ENCODE measurements at places on chromosomes 12 and 14. TPM values are rescaled to one million over a fixed set of nuclear protein-coding genes. Genes with fewer than 3 reads are reported as not detected.

- DNase-seq, result no peak
These were observed 309.2 kb downstream of the FOXG1 start for GRCh38 chr14:29075761-29076160.

Gene MYH6
- not detected for total RNA-seq

DNA sequence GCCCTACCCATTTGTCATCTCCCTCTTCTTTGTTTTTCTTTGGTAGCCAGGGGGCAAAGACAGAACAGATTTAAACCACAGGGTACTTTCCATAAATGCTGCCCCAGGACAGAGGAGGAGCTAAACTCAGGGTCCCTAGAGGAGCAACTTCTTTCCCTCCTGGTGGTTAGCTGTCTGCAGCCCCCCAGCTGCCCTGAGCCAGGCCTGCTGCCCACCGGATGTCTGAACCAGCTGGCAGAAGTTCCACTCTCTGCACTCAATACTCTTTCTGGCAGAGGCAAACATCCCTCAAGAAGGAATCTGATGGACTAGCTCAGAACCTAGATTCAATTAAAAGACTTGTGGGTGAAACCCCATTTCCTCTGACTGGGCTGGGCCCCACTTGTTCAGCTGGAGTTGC lies 10.7 kb downstream of the VDR start:
- DNase-seq, result no peak

Gene TAS2R43
- 0.42 TPM for total RNA-seq

Gene NXPH4
- not detected for total RNA-seq

Gene EXOC3L4
- 13.5 TPM for total RNA-seq

DNA sequence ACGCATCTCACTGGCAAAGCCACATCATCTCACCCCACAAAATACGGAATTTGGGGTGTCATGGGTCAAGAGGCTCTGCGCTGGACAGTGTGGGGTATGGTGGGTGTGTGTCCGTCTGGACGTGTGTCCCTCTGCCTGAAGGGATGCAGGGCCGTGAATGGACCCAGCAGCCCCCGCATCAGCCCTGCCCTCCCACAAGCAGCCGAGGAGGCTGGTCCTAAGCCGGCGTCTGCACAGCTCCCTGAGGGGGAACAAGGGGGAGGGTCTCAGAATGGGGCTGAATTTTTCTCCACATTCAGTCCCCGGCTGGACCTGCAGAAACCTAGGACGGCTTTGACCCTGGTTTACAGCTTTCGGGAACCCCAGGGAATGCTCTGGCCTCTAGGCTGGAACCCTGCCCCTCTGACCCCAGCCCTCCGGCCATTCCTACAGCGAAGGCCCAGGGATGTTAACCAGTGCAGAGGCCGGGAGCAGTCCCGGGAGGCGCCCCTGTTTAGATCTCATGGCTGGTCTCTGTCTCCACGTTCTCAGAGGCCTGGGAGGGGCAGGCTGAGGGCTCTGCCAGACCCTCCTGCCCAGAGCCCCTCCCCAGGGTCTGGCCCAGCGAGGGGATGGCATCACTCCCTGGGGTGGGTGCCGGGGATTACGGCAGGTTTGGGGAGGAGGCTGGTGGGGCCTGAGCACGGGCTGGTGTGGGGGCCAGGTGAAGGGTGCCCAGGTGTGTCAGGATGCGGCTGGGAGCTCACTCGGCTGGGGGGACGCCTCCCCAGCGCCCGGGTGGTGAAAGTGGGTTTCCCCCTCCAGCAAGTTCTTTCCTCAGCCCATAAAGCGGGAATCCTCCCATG lies 156.5 kb upstream of the C14orf180 start:
- DNase-seq, result no peak

Gene KITLG
- 34.2 TPM for total RNA-seq

GRCh38 chr14:56490379-56490778 lies 89.2 kb upstream of the TMEM260 start:
- no peak for DNase-seq

- no peak for DNase-seq
These were observed 511.4 kb downstream of the PCNX1 start for GRCh38 chr14:71418532-71419245.

DNA sequence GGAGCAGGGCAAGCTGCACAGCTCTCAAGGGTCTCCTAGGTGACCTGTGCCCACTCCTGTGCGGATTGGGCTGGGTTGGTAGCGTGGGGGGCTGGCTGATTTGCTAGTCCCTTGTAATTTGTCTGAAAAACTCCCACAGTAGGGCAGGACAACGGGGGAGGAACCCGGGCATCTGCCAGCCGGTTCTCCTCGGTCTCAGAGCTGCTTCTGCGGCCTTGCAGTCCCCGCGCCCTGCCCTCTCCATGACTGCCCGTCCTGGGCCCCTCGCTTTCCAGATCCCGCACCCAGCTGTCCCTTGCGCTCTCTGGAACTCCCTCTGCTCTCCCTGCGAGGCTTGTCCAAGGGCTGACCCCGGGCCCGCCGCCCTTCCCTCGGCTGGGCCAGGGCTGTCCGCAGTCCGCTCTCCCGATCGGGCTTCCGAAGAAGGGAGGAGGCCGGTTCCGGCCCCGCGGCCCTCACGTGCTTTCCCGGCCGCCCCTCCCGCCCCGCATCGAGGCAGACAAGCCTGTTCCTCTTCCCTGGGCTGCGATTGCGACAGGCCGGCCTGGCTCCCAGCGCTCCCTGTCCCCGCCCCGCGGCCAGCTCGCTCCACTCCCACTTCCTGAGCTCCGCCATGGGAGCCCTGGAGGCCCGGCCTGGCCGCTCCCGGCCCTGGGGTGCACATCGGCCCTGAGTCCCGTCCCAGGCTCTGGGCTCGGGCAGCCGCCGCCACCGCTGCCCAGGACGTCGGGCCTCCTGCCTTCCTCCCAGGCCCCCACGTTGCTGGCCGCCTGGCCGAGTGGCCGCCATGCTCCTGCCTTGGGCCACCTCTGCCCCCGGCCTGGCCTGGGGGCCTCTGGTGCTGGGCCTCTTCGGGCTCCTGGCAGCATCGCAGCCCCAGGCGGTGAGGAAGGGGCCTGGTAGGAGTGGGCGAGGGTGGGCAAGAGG lies at the start of gene LTBR:
Gene LTBR, plus strand, starts transcription at position 591 of the 927 bp plus-strand sequence. Its CDS starts 197 bp downstream, at position 788.
- DNase-seq, result peak; percentile 97

- DNase-seq, result no peak
These were observed 174.5 kb downstream of the TTC7B start for GRCh38 chr14:90641615-90642243.

Gene PRKAB1
- 111 TPM for total RNA-seq

- DNase-seq, result no peak
These were observed 50.7 kb upstream of the MAP1LC3B2 start for GRCh38 chr12:116508145-116509121.

Gene ACVR1B
- total RNA-seq, result 67.6 TPM

- peak; percentile 74 for DNase-seq
These were observed 22.4 kb downstream of the CALM1 start for GRCh38 chr14:90419200-90419599.

GRCh38 chr14:95831468-95831867 lies 45.2 kb upstream of the TUNAR start:
- no peak for DNase-seq

- DNase-seq, result no peak
These were observed 265.7 kb upstream of the MGAT4C start for GRCh38 chr12:86521870-86522269.

DNA sequence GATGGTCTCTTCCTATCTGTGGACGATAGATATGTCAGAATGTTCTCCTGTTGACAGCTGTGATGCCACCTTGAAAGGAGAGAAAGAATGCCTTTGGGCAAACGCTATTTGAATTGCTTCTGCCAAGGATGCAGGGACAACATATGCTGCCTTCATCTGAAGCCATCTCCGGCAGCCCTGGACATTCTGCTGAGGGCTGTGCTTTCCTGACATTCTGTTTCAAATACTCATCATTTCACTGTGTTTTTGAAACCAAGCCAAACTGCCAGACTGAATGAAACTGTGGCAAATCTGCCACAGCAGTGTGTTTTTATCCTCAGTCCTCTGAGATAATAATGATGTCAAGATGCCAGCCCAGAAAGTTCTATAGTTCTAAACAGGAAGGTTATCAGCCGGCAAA lies 85.8 kb upstream of the BCAT1 start:
- DNase-seq, result no peak

- no peak for DNase-seq
These were observed 307.3 kb downstream of the EGLN3 start for GRCh38 chr14:33643426-33644181.

DNA sequence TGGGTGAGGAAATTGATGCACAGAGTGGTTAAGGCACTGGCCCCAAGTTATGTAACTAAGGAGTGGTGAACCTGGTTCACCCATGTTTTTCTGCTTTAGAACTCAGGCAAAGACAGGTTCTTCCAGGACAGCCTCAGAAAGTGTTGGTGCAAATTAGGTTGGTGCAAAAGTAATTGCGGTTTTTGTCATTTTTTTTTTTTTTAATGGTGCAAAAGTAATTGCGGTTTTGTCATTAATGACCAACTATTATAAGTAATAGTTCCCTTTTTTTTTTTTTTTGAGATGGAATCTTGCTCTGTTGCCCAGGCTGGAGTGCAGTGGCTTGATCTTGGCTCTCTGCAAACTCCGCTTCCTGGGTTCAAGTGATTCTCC lies 5.2 kb upstream of the SSH1 start:
- no peak for DNase-seq

Gene MYF6
- not detected for total RNA-seq

Gene GRIP1
- total RNA-seq, result 3.5 TPM

Gene RPGRIP1
- total RNA-seq, result not detected

Gene ORMDL2
- total RNA-seq, result 64.5 TPM

Gene POLE
- 57.6 TPM for total RNA-seq

DNA sequence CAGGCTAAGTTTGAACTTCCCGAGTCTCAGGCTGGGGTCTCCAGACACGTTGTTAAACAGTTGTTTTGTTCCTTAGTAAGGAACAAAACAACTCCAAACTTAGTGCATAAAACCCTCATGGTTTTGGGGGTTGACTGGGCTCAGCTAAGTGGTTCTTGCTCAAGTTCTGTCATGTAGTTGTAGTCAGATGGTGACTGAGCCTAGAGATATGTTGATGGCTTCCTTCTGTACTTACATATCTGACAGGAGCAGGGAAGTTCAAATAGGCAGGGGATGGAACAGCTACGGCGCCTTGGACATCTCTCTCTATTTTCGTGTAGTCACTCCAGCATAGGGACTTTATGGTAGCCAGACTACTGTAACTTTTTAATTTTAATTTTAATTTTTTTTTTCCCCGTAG lies 45.7 kb downstream of the SPATS2 start:
- no peak for DNase-seq

Measured in left colon (tissue), 2 donors.